ENCODE measurements at places on chromosomes 12 and 14. TPM values are rescaled to one million over a fixed set of nuclear protein-coding genes. Genes with fewer than 3 reads are reported as not detected.

DERA gene
- 29.6 TPM for total RNA-seq

APAF1 gene
- total RNA-seq, result 31.2 TPM

PIANP gene
- total RNA-seq, result 2.2 TPM

COPS7A gene
- 51.9 TPM for total RNA-seq

IGF1 gene
- total RNA-seq, result not detected

NGB gene
- total RNA-seq, result 1.0 TPM

DNA sequence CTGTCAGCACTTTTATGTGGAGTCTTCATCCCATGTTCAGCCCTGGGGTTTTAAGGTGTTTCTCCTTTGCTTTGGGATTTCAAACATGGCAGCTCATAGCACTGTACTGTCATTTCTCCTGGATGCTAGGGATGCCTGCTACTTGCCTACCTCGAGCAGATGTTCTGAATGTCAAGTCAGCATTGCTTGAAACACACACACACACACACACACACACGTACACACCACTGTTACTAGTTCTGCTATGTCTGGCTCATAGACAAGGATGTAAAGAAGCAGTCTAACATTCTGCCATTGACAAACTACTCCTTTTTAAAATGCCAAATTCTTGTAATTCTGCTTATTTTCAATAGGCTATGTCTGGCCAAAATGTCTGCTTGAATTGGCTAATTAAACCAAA, 72.7 kb downstream of the SAMD4A start:
- no peak overlapping the region for H3K4me3 ChIP-seq
- H3K27me3 ChIP-seq, result no peaks in the 10 kb centered on the region
- H3K27ac ChIP-seq, result no peak overlapping the region
- H3K36me3 ChIP-seq, result no peaks in the 10 kb centered on the region
- no peak for DNase-seq
- H3K4me1 ChIP-seq, result peaks cover 6% of the 10 kb centered on the region

GRCh38 chr12:129599406-129599805, 304.4 kb downstream of the TMEM132D start:
- H3K27ac ChIP-seq, result no peak overlapping the region
- H3K36me3 ChIP-seq, result 0 out of 2 replicates have a peak, but pooled peaks cover 3% of the 10 kb centered on the region
- no peak overlapping the region for H3K4me3 ChIP-seq
- no peak for DNase-seq
- no peaks in the 10 kb centered on the region for H3K4me1 ChIP-seq

- no peak overlapping the region for H3K27ac ChIP-seq
- no peaks in the 10 kb centered on the region for H3K4me1 ChIP-seq
- no peaks in the 10 kb centered on the region for H3K27me3 ChIP-seq
- H3K4me3 ChIP-seq, result no peak overlapping the region
- DNase-seq, result no peak
- no peaks in the 10 kb centered on the region for H3K36me3 ChIP-seq
Measured at GRCh38 chr12:92233346-92234015, 87.8 kb upstream of the BTG1 start.

- peak; percentile 54 for DNase-seq
- H3K36me3 ChIP-seq, result no peaks in the 10 kb centered on the region
- H3K27ac ChIP-seq, result peak overlapping the region; percentile 89
Measured at GRCh38 chr12:121297435-121297991, 1.0 kb upstream of the CAMKK2 start.

DNA sequence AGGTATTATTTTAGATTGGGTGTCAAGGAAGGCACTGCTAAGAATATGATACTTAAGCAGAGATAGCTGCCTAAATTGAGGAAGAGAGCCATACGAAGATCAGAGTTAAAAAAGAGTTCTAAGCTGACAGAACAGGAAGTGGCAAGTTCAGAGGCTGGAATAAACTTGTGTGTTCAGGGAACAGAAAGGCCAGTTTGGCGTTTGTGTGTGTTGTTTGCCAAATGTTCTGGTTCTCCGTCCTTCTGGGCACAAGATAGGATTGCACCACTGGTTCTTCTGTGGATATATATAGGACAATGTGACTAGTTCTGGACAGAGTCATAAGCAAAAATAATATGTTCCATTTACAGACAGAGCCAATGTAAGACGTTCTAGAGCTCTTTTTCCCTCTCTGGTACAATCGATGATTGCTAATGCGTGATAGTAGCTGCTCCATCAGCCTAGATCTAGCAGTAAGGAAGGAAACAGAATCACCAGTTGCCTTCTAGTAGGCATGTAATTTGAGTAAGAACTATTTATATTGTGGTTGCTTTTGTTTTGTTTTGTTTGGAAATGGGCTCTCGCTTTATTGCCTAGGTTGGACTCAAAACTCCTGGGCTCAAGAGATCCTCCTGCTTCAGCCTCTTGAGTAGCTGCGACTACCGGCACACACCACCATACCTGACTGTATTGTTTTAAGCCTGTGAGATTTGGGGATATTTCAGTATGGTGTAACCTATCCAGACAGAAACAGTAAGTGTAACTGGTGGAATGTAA, 7.4 kb downstream of the BBS10 start:
- H3K27me3 ChIP-seq, result no peaks in the 10 kb centered on the region
- H3K4me1 ChIP-seq, result no peaks in the 10 kb centered on the region

GRCh38 chr14:80271389-80271788, 60.1 kb upstream of the DIO2 start:
- H3K27me3 ChIP-seq, result no peaks in the 10 kb centered on the region
- no peak for DNase-seq
- H3K27ac ChIP-seq, result no peak overlapping the region

- H3K27me3 ChIP-seq, result no peaks in the 10 kb centered on the region
- no peak overlapping the region for H3K27ac ChIP-seq
Measured at GRCh38 chr12:51806896-51807295, 41.6 kb downstream of the FIGNL2 start.

DNA sequence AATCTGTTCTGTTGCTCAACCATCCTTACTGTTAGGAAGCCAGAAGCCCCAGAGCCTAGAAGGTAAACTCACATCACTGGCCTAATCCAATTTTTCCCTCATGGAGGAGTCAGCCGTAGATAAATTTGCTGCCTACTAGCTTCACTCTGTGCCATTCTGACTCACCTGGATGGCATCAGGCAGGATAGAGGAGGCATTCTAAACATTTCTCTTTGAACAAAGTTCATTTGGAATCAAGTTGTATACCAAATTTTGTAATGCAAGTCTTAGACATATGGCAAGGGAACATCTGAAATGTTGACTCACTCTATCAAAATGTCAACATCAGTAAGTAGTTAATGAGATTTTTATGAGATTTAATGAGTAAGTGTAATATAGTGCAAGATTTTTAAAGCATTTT, 13.6 kb upstream of the TBC1D30 start:
- H3K4me1 ChIP-seq, result no peaks in the 10 kb centered on the region
- DNase-seq, result no peak
- no peak overlapping the region for H3K27ac ChIP-seq

DNA sequence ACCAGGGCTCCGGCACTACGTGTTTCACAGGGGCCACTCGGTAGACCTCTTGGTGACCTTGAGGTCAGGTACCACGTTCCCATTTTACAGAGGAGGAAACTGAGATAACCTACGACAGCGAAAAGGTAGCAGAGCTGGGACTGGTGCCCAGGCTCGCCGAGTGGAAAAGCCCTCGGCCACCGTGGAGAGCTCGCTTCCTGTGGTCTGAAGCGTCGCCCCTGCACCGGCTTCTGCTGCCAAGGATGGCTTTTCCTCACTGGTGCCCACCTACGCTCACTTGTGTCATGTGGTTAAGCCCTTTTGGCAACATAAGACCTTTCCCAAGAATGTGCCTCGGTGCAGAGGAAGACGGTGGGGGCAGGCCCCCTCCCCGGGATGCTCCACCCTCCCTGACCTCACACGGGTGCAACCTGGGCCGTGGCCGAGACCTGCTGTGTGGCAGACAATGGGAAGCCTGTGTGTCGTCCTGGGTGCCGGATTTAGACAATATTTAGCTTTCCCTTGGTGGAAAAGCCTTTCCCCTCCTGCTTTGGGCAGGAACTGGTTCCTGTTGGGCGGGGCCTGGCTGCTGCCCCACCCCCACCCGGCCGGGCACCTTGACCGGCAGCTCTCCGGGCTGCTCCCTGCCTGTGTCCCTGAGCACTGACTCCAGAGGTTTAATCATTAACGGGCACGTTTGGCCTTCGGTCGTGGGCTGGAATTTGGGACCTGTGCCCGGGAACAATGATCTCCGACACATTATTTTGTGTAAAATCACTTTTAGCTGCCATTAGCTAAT, 32.4 kb upstream of the PPP1R13B start:
- H3K27ac ChIP-seq, result no peak overlapping the region
- H3K4me3 ChIP-seq, result no peak overlapping the region
- peak; percentile 65 for DNase-seq
- no peaks in the 10 kb centered on the region for H3K27me3 ChIP-seq
- no peaks in the 10 kb centered on the region for H3K36me3 ChIP-seq

GRCh38 chr14:64760916-64761315, 56.7 kb downstream of the PLEKHG3 start:
- H3K27ac ChIP-seq, result no peak overlapping the region
- H3K27me3 ChIP-seq, result no peaks in the 10 kb centered on the region
- no peaks in the 10 kb centered on the region for H3K36me3 ChIP-seq
- peaks cover 33% of the 10 kb centered on the region for H3K4me1 ChIP-seq
- DNase-seq, result no peak

DNA sequence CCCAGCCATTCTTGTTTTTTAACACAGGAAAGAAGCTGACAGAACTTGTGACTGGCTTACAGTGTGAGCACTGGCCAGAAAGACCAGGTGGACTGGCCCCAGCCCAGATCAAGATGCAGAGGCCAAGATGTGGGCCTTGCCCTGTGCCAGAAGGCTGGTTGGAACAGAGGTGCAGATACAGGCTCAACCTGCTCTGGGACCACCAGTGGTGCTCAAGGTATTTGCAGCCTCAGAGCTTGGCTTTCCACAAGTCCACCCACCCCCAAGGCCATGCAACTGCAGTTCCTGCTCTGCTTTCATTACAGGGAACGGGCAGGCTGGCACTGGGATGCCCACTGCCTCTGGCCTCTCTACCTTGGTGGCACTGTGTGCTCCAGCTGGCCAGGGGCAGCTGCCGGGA, 23.3 kb downstream of the ZFC3H1 start:
- H3K27ac ChIP-seq, result no peak overlapping the region
- no peak overlapping the region for H3K4me3 ChIP-seq
- DNase-seq, result no peak
- no peaks in the 10 kb centered on the region for H3K4me1 ChIP-seq

DNA sequence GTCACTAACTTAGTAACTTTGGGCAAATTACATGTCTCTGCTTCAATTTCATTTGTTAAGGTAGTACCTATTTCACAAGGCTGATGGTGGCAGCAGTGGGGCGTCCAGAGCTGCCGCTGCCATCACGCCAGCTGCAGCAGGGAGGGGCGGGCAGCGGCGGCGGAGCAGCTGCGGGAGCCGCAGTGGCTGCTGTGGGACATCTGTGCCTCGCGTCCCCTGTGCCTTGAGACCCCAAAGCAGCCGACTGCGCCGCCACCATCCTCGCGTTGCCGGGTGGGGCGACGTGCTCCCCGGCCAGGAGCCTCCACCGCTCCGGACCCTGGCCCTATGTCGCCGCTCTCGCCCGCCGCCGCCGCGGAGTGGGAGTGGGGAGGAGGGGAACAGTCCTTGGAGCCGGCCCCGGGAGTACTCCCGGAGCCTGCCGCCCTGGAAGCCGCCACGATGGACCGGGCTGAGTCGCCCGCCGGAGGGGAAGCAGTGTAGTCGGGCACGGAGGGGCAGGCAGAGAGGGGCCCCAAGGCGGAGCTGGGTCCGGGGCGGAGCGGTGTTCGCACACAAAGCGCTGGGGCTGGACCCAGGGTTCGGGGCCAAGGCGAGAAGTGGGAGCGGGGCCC, 51.4 kb downstream of the A2M start:
- no peaks in the 10 kb centered on the region for H3K36me3 ChIP-seq
- H3K27me3 ChIP-seq, result no peaks in the 10 kb centered on the region
- peaks cover 9% of the 10 kb centered on the region for H3K4me1 ChIP-seq
- peak; percentile 78 for DNase-seq

GRCh38 chr12:96386794-96387193, 13.4 kb downstream of the CDK17 start:
- no peak overlapping the region for H3K4me3 ChIP-seq
- H3K27ac ChIP-seq, result no peak overlapping the region
- H3K36me3 ChIP-seq, result no peaks in the 10 kb centered on the region
- no peaks in the 10 kb centered on the region for H3K27me3 ChIP-seq
- no peaks in the 10 kb centered on the region for H3K4me1 ChIP-seq
- no peak for DNase-seq

DNA sequence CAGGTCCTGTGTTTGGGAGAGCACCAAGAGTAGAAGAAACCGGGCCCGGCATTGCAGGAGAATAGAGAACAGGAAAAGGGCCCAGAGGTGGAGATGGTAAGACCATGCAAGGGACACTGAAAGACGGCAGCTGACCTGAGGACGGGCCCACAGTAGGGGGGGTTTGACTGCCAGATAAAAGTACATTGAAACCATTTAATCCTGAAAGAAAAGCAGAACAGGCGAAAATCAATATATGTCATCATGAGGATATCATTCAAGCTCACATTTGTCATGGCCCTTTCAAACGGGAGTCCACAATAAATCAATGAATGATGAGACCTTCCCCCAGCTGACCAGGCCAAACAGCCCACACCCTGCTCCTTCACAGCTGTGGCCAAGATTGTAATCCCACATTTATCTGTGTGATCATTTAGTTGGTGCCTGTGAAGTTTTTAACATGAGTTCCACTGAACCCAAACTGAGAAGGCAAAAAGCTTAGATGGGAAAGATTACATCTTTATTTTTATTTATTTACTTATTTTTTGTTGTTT, 39.5 kb downstream of the E2F7 start:
- no peak overlapping the region for H3K4me3 ChIP-seq
- H3K36me3 ChIP-seq, result peaks cover 62% of the 10 kb centered on the region
- H3K27ac ChIP-seq, result no peak overlapping the region
- DNase-seq, result no peak

- H3K4me3 ChIP-seq, result no peak overlapping the region
- peak; percentile 16 for DNase-seq
- no peak overlapping the region for H3K27ac ChIP-seq
- no peaks in the 10 kb centered on the region for H3K27me3 ChIP-seq
Measured at GRCh38 chr12:132014915-132015280, 65.2 kb downstream of the EP400 start.

DNA sequence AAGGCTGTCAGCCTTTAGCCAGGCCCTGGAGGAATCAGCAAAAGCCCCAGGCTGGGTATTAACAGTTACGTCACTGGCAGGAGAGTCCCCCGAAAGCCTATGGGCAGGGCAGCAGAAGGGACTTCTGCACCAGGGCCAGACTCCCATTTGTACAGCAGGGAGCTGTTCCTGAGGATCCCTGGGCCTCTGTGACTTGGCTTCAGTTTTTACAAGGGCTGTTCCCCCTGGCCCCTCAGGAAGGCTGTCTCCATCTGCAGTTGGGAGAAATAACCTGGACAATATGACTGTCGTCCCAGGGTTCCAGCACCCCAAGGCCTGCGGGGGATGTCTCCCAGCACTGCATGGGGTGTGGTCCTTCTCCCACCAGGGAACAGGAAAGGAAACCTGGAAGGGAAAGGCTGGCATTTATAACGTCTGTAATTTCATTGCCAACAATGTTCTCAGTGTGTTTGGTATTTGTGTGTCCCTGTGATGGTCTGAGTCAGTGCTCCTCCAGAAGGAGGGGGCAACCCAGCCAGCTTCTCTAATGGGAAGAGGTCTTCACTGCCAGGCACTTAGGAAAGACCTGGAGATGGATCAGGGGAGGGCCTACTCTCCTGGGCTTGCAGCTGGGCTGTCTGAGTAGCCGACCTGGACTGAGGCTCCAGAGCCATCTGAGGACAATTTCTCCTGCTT, 42.4 kb downstream of the ERH start:
- H3K27ac ChIP-seq, result no peak overlapping the region
- no peaks in the 10 kb centered on the region for H3K36me3 ChIP-seq
- no peak for DNase-seq
- H3K27me3 ChIP-seq, result no peaks in the 10 kb centered on the region
- no peak overlapping the region for H3K4me3 ChIP-seq

GRCh38 chr14:21534576-21534975, 8.4 kb upstream of the SALL2 start:
- H3K27me3 ChIP-seq, result no peaks in the 10 kb centered on the region
- H3K27ac ChIP-seq, result peak overlapping the region; percentile 95
- peak; percentile 88 for DNase-seq
- no peaks in the 10 kb centered on the region for H3K36me3 ChIP-seq
